ENCODE measurements at places on chromosomes 3 and 15.

- DNase-seq: no peak
Observed at GRCh38 chr15:99181545-99181971, 67.8 kb downstream of the TTC23 start.

DNA sequence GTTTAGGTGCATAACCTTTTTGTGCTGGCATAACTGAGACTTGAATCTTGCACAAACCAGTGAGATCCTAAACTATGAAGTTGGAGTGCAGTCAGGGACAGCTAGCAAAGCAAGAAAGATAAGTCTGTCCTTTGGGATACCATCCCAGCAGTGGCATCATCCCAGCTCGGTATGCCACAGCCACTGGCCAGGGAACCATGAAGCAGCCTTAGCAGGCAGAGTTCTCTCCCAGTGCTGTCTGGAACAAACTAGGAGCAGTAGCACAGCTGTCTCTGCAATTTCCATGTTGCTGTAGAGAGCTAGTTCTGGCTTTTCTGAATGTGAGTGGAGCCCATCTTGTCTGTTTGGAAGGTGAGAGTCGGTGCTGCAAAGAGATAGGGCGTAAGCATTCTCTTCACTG, 130.3 kb downstream of the DTWD1 start:
- DNase-seq: no peak

- no peak for DNase-seq
Observed at GRCh38 chr15:101028772-101029438, 109.7 kb downstream of the LRRK1 start.

DNA sequence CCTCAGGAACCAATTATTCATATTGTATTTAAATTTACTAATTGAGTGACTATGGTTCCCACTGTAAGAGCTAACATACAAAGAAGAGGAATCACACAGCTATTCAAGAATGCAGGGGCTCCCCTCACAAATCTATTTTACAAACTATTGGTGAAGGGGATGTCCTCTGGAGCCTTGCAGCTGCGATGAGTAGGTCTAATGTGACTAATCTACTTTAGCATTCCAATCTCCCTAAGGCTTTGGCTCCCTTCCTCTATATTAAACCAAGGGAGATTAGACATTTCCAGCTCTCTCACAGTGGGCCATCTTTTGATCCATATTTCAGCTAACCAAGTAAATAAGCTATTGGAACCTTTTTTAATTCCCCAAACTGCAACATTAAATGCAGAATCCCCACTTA, 514.2 kb upstream of the BCHE start:
- no peak for DNase-seq

GRCh38 chr3:53303957-53304356, 43.4 kb downstream of the DCP1A start:
- DNase-seq: no peak

DNA sequence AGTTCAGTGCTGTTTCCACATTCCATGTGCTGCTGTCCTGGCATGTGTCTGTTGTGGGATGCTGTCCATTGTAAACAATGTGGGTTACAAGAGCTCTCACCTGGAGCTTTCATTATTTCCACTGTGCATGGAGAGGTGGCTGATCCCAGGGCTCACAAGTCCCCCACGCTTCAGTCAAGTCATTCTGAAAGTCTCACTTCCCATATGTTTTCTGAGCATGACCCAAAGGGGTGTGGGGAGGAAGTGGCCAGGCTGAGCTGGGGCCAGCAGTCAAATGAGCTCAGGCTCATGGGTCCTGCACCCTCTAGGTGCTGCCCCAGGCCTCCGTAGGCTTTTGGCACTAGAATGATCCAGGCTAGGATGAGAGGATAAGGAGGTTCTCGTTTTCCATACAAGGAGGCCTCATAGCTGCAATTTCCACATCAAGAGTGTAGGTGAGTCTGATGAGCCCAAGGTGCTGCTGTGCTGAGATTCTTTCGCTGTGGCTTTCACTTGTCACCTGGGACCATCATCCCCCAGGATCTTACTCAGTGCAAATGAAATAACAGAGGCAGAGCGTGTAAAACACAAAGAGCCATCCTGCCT, 22.0 kb downstream of the STARD5 start:
- no peak for DNase-seq

- no peak for DNase-seq
Observed at GRCh38 chr3:46114323-46114988, 87.2 kb upstream of the XCR1 start.

GRCh38 chr15:67114846-67115585, 49.6 kb downstream of the SMAD3 start:
- DNase-seq: no peak

- DNase-seq: no peak
Observed at GRCh38 chr3:171769461-171769860, 40.8 kb downstream of the PLD1 start.
